ENCODE measurements at places on chromosomes 7 and 10.

- DNase-seq = no peak
These were observed 32.6 kb downstream of the KLRG2 start for GRCh38 chr7:139450851-139451250.

DNA sequence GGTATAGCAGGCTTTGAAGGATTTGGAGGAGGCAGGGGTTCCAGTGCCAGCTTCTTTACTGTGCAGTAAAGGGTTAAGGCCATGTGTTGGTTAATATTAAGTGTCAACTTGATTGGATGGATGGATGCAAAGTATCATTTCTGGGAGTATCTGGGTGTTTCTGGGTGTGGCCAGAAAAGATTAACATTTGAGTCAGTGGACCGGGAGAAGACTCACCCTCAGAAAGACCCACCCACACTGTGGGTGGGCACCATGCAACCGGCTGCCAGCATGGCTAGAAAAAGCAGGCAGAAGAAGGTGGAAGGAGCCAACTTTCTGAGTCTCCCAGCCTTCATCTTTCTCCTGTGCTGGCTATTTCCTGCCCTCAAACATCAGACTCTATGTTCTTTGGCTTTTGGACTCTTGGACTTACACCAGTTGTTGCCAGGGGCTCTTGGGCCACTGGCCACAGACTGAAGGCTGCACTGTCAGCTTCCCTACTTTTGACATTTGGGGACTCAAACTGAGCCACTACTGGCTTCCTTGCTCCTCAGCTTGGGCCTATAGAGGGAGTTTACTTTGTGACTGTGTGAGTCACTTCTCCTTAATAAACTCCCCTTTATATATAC lies 6.8 kb upstream of the TRUB1 start:
- DNase-seq = no peak

DNA sequence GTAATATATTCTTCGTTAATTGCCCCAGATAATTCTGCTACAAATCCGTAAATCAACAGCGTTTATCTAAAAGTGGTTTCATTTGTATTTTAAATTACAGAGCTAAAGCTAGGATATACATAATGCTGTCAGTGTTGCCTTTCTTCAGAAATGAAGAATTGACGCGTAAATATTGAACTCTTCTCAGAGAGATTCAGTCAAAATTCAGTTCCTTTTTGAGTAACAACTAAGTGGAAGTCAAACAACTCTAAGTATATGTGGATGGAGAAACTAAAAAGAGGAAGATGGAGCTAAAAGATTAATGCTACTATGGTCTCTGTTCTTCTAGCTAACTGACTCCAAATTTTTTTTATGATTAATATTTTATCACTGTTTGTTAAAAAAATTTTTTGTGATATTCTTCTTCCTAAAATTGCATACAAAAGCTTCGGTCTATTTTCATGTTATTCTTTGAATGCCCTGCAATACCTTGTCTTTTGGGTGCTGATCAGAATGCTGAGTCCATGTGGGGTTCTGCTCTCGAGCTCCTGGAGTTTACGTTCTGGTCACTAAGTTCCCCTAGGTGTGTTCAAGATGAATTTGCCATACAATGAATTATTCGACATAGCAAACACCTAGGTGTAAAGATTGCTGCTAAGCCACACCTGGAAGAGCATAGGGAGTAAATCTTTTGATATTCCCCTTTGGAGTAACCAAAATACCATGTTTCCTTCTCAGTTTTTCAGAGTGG lies 20.7 kb downstream of the MDFIC start:
- no peak for DNase-seq

DNA sequence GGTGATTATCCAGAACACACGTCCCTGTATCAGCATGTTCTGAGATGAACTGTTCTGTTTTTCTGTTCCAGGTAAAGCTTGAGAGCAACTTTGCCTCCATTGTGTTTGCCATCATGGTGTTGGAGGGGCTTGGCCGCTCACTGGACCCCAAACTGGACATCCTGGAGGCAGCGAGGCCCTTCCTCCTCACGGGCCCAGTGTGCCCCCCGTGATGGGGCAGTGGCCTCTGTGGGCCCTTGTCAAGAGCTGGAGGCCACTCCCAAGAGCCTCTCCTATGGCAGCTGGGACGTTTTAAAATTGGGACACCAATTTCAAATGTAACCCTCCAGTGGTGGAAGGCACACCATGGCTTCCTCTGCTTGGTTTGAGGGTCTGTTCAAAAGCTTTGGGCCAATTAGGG lies 1.9 kb upstream of the NDUFB2 start:
- DNase-seq = no peak

DNA sequence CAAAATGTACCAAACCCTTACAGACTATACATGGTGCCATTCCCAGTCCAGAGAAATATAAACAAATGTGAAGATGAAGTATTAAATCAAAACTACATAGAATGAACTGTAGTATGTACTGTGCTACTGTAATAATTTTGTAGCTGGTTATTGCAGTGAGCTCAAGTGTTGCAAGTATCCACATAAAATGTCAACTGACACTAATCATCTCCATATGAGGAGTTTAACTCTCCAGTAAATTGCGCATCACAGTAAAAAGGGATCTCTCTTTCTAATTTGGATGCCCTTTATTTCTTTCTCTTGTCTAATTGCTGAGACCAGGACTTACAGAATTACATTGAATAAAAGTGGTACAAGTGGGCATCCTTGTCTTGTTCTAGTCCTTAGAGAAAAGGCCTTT lies 165.5 kb downstream of the CPED1 start:
- DNase-seq = no peak

GRCh38 chr10:35752469-35753461 lies 110.7 kb upstream of the FZD8 start:
- DNase-seq = no peak

DNA sequence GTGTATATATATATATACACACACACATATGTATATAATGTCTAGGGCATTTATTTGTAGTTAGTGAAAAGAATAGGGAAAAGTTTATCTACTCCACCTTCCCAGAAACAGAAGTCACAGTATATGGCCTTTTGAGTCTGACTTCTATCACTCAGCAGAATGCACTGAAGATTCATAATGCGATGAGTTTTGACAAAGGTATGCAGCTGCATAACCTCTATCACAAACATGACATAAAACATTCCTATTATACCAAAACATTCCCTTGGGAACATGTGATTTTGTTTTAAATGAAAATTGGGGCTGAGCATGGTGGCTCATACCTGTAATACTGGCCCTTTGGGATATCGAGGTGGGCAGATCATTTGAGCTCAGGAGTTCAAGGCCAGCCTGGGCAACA lies 137.3 kb upstream of the EEPD1 start:
- no peak for DNase-seq

- DNase-seq = no peak
These were observed 4.6 kb downstream of the OAT start for GRCh38 chr10:124414076-124414475.

DNA sequence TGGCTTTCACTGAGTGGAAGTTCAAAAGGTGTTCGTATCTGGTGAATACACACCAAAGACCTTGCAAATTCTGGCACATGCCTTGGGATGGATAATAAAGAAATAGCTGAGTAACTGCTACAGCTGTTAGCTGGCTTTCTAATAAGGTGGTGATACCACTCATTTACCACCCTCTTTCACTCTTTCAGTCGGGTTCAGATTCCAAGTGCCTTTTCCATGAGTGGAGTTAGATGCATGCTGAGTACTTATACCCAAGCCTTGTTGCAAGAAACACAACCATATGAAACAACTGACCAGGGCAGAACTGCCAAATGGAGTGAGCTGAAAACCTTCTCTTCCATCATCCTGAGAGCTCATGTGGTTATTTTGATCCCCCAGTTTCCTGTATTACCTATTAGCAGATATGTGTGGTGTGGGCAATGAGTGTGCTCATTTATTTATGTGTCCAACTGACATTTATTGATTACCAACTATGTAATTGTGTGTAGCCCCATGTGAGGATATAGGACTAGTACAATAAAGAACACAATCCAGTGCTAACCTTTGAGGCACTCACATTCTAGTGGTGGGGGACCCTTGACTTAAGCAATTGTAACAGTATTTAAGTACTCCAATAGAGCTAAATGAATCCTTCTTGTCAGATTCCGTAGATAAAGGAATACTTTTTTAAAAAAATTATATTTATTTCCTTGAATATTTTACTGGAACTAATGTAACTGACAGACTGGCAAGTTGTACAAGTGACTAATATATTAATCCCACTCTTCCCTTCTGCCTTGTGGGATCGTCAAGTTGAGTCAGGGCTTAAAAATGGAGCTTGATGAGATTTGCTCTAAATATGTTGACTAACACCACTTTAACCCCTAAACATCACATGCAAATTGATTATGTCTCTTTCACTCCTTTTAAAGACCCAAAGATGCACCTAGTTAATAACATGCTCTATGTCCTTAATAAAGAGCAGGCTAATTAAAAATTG lies 124.7 kb downstream of the ARID5B start:
- no peak for DNase-seq

DNA sequence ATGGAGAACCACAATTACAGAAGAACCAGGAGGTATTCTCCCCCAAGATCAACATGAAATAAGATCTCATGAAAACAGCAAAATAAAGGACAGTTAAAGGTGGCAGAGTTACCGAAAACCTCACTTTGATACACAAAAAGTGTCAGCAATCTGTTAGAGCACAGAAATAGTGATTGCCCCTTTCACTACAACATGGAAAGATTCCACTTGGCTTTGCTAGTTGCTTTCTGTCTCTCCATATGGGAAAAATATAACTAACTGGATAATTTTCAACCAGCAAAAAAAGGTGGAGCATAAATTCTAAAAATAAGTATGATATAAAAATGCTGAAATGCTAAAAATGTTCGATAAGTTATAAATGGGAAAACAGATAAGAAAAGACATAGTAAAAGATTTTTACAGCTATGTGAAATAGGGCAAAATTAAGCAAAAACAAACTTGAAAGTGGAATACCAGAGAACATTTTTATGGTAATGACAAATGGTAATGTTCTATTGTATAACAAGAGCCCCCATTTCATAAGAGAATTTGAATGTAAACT lies 90.2 kb downstream of the GPR85 start:
- DNase-seq = no peak

DNA sequence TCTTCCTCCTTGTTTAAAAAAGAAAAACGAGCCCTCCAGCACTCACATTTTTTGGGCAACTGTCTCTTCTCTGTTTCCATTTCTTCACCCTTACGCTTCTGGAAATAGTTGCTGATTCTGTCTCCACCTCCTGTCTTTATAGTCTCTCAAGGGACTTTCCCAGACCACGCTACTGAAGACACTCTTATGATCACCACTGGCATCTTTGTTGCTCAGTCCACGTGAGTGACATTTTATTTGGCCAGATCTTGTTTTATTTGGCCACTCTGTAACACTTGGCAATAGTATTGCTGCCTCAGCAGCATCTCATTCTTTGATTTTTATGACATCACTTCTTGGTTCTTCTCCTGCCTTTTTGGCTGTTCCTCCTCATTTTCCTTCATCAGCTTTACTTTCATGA lies 21.6 kb upstream of the NME8 start:
- DNase-seq = no peak

DNA sequence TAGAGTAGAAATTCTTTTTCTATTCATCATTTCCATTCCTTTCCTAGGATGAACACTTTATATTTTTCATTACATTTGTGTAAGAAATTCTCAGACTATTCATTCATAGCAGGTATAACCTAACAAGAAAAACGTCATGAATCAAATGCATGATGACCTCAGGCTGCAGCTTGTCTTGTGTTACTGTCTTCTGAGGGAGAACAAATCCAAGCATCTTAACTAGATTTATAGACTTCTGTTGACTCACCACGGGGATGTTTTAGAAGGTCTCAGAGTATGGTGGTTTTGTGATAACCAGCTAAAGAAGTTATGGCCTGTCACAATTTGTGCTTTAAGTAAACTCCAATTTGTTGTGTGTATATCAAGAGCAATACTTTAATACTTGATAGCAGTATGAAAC lies 102.7 kb downstream of the ANKRD7 start:
- DNase-seq = no peak

- no peak for DNase-seq
These were observed 282.5 kb downstream of the GLRX3 start for GRCh38 chr10:130418731-130419130.

DNA sequence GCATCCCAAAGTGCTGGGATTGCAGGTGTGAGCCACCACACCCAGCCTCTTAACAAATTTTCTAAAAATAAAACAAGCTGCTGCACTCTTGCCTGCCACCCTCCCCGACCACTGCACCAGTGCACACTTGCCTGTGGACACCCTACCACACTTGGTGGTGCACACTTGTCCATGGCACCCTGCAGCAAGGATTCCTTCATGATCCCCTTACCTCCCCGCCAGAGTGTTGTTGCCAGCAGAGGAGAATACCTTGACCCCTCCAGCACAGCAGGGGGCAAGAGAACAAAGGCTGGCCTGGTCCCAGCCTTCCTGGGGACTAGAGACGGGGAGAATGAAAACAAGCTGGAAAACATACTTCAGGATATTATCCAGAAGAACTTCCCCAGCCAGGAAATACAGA lies 65.9 kb upstream of the KCND2 start:
- no peak for DNase-seq

DNA sequence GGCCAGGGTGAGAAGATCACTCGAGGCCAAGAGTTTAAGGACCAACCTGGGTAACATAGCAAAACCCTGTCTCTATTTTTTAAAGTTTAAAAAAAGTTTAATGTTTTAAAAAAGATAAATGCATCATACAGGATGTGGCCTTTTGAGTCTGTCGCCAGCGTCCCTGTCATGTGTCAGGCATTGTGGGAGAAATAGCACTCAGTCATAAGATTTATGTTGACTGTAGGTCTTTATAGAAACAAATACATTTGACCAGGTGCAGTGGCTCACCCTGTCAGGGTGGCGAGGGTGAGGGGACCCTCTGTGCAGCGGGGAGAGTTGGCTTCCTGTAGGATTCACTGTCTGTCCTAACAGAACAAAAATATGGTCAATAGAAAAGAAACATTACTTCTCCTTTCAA lies 63.5 kb upstream of the SH2B2 start:
- no peak for DNase-seq

DNA sequence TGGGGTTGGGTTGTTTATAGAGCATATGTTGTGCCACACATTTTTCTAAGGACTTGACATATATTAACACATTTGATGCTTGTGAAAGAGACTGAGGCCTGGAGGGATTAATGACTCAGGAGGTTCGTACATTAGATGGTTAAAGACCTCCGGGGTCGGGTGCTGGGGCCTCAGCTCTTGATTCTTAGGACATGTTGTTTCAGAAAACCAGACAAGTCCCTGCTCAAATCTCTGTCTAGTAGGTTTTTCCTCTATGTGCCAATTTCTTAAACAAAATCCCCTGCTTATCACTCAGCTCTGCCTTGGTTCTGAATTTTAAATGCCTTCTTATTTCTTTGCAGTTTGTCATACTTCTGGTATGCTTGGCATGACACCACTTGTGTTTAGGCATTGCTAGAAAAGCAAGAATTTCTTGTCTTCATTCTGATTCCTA lies 5.8 kb downstream of the UPP1 start:
- DNase-seq = no peak

DNA sequence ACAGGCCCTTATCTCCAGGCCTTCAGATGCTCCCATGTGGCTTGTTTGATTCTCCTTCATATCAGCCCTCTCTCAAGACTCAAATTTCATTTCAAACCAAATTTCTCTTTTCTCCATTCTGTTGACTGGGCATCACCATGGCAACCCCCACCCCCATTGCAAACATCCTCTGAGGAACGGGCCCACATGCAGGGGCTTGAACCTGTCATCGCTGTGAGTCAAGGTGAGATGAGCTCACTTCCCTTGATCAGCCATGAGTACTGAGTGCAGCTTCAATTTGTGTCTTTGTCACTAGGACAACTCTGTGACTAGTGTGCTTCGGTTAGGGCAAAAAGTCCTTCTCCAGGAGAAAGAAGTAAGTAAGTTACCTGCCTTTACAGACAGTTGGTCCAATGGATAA lies 41.9 kb downstream of the CALML3 start:
- peak; percentile 53 for DNase-seq
